SJCRH30 (cell line): ENCODE measurements at places on chromosomes 11 and 22.

GRCh38 chr11:55719608-55720160 lies 53.6 kb upstream of the OR5D13 start:
- DNase-seq = no peak

DNA sequence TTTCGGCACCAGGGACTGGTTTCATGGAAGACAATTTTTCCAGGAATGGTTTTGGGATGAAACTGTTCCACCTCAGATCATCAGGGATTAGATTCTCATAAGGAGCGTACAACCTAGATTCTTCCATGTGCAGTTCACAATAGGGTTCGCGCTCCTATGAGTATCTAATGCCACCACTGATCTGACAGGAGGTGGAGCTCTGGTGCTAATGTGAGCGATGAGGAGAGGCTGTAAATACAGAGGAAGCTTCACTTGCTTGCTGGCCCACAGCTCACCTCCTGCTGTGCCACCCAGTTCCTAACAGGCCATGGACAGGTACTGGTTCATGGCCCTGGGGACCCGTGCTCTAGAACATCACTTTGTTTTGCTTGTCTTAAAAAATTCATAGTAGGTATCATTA lies 41.8 kb upstream of the AMPD3 start:
- peak; percentile 54 for DNase-seq

DNA sequence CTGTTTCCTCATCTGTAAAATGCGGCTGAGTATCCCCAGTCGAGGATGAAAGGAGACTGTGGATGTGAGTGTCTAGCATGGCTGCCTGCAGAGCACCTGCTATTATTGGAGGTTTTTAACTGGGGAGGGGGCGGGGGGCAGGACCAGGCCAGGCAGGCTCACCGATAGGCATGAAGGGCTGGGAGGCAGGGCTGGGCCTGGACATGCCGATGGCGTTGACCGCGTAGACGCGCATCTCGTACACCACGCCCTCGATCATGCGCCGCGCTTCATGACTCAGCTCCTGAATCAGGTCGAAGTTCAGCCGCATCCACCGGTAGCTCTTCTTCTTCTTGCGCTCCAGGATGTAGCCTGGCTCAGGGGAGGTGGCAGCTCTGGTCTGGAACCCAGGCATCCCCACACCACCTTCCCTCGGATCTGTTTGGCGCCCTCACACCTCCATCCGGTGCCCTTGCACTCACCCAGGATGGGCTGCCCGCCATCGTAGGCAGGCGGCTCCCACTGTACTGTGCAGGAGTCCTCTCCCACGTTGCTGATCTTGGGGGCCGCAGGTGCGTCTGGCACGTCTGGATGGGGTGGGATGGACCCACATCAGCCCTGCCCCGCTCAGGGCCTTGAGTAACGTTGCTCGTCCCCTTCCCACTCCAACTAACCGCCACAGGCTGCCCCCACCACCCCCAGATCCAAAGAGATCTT lies 15.1 kb downstream of the MYBPC3 start:
- DNase-seq = no peak

- DNase-seq = no peak
These were observed 196.2 kb downstream of the TBC1D22A start for GRCh38 chr22:46958658-46959057.

GRCh38 chr11:86219311-86220193 lies 25.0 kb upstream of the EED start:
- DNase-seq = no peak
